DMS 273 treated with DMSO at 0.1 percent for 48 hours (cell line): ENCODE measurements at places on chromosomes 12 and 14.

- no peak for DNase-seq
Observed at GRCh38 chr12:48286665-48287064, 64.1 kb downstream of the ZNF641 start.

DNA sequence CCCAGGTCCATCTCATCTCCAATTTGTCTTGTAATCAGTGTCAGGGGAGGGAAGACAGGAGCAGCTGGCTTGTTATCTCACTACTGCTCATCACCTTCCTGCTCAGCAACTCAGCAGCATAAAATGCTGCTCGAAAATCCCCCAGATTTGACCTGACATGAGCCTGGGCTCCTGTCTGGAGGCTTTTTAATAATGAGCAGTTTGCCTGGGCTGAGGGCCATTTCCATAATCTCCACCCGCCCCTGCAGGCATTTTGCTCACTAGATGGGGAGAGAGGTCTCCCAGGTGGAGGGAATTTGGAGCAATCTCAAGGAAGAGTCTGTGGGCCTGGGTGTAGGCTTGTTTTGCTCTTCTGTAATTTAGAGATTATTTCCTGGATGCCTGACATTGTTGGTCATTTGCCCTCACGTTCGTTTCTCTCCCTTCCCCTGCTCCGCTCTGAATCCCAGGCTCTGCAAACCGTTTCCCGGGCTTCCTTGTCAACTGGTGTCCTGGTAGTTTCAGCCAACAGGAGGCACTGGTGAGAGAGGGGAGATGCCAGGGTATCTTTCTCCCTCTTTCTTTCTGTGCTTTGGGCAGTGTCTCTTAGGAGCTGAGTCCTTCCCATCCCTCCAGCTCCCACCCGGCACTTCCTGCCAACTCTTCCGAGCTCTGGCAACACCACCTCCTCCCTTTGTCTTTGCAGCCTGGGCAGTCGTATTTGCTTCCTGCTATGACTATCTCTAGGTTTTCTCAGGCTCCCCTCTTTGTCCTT is 299.2 kb downstream of the GLT1D1 start:
- no peak for DNase-seq

DNA sequence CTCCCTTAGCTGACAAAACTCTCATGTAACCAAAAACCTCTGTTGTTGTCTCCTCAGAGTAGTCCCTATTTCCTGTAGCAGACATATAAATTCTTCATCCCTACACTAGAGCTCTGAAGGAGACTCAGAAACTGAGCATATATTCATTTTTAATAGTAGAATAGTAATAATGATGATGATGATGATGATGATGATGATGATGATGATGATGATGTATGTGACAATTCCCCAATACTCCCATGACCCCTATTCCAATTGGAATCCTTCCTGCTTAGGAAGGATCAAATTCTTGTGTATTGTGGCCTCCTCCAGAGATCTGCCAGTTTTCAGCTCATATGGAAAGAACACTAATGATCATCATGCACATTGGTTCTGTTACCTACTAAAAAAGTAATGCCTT is 26.7 kb downstream of the RASSF9 start:
- no peak for DNase-seq

GRCh38 chr14:85580536-85581140 is 50.7 kb downstream of the FLRT2 start:
- no peak for DNase-seq

DNA sequence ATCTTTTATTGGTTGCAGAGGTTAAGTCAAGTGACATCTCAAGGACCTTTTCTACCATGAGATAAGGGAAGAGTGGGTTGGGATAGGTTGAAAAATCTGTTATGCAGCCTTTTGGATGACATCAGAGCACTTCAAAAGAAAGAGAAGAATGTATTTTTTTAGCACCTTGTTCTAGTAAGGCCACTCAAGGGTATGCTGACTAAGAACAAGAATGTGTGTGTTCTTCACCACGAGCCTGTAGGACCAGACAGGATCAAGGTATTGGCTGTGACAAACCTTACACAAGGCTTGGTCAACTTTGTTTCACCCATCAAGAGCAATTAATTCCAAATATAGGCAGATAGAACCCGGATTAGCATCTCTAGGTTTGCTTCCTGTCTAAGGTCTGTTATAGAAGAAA is 142.5 kb downstream of the SAMD4A start:
- DNase-seq, result no peak

- DNase-seq, result no peak
Observed at GRCh38 chr14:75046899-75047298, 4.4 kb downstream of the MLH3 start.

- DNase-seq, result no peak
Observed at GRCh38 chr14:65006261-65006721, 19.6 kb downstream of the FNTB start.

GRCh38 chr12:13060581-13060980 is 16.4 kb downstream of the FAM234B start:
- no peak for DNase-seq

- DNase-seq, result no peak
Observed at GRCh38 chr12:89427508-89428156, 75.3 kb upstream of the DUSP6 start.

- no peak for DNase-seq
Observed at GRCh38 chr12:70418101-70418500, 52.0 kb downstream of the KCNMB4 start.

DNA sequence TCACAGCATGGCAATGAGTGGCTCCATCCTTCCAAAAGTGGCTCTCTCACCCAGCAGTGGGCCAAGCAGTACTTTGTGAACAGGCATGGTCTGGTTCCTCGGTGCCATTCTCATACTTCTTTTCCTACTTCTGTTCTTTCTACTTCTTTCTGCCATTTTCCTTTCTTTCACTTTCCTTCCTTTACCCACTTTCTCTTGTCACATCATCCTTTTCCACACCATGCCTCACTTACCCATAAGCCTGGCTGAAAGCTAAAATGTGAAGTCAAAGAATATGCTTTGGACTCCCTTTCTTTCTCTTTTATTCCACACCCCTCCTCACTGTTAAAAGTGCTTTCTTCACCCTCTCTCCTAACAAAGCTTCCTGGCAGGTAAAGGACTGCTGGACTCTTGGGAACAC is 57.0 kb downstream of the PTHLH start:
- no peak for DNase-seq

- DNase-seq, result no peak
Observed at GRCh38 chr12:124049451-124050094, 76.6 kb downstream of the ZNF664 start.

DNA sequence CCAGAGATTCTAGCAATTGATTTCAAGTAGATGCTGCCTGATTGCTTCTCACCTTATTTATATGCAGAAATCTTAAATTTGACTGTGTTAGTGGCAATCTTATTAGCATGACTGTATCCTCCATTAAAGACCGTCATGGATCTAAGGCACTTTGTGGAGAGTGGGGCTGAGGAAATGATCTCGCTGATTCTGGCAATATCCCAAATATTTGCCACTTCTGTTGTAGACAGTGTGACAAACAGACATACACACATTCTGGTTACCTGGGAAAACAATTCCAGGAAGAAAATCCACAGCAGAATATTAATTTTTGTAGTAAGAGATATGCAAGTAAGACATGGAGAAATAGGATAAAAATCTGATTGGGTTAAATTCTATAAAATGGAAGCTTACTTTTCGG is 269.0 kb upstream of the G2E3 start:
- no peak for DNase-seq

GRCh38 chr12:32118806-32119205 is 12.2 kb downstream of the BICD1 start:
- no peak for DNase-seq

DNA sequence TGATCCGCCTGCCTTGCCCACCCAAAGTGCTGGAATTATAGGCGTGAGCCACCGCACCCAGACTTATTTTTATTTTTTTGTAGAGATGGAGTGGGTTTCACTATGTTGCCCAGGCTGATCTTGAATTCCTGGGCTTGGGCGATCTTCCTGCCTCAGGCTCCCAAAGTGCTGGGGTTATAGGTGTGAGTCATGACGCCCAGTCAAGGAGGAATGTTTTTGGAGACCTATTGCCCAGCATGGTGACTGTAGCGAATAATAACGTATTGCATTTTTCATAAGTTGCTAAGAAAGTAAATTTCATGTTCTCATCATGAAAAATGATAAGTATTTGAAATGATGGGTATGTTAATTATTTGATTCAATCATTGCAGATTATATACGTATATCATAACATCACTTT is 46.5 kb downstream of the TEAD4 start:
- no peak for DNase-seq

- DNase-seq, result no peak
Observed at GRCh38 chr14:95862243-95862642, 14.4 kb upstream of the TUNAR start.

DNA sequence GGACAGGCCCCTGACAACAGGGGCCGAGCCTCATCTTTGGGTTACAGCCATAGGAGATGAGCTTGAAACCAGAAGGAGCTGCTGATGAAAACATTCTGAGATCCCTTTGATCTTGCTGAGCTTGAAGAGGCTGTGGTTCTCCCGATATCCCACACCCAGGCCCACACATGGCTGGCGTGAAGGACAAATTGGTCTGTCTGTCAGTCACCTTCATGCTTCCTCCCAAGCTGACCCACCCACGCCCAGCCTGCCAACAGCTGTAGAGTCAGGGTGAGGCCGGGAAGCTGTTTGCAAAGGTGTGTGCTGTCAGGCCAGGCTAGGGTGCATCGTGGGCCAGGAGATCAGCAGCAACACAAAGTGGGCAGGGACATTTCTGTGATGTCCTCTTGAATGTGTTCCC is 43.2 kb downstream of the FZD10 start:
- DNase-seq, result no peak

DNA sequence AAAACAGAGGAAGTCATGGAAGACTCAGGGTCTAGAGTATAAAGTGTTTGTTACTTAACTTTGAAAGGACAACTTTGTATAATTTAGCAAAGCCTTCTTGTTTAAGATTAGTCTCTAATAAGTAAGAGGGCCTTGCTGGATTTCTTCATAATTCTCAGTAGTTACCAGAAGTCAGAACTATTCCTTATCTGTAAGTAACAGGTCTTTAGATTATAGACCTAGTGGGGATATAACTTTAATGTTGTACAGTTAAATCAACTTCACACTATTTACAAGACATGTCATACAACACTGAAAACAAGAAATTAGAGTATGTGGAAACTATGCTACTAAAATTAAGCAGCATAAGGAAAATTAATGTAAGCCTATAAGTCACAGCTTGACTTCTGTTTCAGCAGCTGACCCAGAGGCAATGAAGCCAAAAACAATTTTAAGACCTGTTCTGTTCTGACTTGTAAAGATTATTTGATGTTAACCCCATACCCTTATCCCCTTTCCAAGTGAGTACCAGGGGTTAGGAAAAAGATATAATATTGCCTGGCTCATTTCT is 398.3 kb downstream of the RAD51B start:
- peak; percentile 69 for DNase-seq

- DNase-seq, result peak; percentile 83
Observed at GRCh38 chr12:40565029-40565633, 127.1 kb upstream of the CNTN1 start.

DNA sequence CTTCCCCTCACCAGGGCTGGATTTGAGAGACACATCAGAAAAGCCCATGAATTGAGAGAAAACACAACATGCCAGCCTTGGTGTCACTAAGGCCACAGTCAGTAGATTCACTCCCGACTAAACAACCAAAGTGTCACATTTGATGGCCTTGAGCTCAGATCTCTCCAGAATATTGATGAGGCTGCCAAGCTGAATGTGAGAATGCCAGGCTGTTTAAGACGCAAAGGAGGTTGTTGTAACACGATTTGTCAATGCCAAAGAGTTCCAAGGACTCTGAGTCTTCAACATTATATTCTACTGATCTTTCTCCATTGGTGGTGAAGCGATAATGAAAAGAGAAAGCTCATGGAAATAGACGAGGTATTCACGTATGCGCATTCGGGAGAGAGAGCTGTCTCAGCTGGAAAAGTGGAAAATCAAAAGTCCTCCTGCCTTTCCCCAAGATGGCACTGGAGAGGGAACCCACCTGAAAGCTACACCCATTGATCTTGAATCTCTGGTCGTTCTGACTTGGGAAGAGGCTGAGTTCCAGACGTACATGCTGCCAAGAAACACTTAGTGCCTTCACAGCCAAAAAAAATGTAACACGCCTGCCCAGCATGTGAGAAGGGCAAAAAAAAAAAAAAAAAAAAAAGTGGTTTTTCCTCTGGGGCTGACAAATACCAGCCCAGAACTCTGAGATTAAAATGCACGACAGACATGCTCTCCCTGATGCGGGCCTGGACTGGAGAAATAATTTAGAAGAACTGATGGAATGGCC is 1159.6 kb downstream of the VRK1 start:
- no peak for DNase-seq

DNA sequence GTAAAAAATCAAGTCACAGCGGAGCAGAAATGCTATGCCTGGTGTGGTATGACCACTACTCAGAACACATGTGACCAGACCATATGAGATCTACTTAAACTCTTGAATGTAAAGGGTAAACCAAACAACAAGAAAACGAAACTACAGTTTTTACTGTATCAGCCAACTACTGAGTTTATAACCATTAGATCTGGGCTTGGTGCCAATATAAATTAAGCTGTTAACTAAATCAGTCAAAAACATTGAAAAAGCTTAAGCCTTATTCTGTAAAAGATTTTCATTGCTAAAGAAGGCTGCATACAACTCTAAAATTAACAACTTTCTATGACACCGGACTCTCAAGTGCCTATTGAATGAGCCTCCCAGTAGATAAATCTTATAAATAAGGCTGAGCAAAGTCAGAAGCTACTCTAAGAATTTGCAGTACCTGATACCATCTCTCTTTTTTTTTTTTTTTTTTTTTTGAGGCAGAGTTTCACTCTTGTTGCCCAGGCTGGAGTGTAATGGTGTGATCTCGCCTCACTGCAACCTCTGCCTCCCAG is 35.4 kb downstream of the SPTLC2 start:
- DNase-seq, result peak; percentile 30

- DNase-seq, result no peak
Observed at GRCh38 chr12:130796985-130797686, 41.9 kb downstream of the STX2 start.

- peak; percentile 86 for DNase-seq
Observed at GRCh38 chr14:76937181-76938091, 91.1 kb downstream of the IRF2BPL start.

DNA sequence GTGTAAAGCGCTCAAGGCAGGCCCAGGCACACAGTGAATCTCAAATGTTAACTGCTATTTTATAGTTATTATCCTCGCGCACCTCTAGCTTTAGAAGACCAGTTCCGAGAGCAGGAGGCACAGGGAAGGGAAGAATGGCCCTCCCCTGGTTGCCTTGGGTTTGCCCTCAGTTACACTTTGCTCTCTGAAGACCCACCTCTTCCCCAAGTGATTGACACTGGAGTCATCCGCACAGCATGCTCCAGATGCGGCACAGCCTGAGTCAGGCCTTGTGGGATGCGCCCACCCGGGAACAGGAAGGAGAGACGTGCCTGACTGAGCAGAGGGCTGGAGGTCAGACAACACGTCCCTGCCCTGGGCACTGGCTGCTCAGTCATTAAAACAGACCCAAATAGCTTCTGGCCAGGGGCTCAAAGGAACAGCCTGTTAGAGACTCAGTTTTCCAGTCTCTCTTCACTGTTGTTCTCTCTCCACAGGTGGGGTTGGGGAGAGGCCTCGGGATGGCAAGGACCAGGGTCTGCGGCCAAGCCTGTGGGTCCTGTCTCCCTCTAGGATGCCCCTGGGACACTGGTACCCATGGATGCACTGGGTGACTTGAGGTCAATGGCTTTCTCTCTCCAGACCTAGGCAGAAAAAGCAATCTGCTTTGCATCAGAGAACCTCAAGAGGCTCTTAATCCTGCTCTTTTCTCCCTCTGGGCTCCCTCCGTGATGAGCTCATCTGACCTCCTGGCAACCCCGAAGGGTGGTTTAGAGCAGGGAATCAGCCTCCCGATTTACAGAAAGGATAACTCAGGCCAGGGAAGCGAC is 13.6 kb upstream of the MLXIP start:
- DNase-seq, result no peak
